Bronchial epithelial cell (primary cell): ENCODE measurements at places on chromosomes 6 and 20.

DNA sequence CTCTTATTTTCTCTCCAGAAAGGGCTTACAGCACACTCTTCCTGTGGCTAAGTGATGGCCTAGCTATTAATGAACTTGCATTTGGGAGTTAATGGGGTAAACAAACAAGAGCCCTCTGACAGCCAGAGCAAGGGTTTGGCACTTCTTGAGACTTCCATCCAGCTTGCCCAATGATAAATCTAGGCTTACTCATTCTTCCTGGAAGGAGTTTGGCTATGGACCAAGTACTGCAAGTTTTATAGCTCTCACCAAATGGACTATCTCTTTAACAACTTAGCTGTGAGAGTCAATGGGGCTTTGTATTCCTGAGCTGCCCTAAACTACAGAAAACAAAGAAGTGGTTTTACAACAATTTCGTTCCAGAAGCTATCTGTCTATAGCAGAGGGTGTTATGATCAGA lies 16.7 kb upstream of the PI3 start:
- DNase-seq = peak; percentile 83

DNA sequence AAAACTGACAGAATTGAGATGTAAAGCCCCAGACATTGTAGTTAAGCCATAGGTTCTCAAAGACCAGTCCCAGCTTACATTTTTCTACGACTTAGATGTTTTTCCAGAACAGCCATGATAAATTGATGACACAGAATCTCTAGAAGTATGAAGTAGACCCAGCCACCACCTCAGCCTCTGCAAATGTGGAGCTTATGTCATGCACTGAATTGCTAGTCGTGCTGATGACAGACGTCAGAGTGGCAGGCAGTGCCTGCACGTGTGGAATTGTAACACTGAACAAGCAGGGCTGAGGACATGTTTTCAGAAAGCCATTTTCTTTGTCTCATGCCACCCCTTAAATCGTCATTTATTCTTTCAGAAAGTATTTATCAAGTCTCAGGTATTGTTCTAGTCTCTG lies 72.4 kb upstream of the TMEM181 start:
- DNase-seq = peak; percentile 18

DNA sequence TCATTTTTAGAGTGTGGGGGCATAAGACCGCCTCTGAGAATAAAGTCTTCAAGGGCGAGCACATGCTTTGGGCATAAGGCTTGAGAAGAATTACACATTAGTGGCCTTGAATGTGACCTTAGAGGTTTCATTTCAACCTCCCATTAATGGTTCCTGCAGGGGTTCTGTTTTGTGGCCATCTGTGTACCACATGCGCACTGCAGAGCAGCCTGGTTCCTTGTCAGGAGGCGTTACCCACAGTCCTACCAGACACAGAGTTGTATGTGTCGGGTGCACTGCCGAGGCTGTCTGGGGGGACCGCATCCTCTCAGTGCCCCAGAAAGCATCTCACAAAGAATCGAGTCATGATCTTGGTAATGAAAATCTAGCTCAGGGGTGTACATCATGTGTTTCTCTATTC lies 115.7 kb downstream of the B3GAT2 start:
- no peak for DNase-seq

DNA sequence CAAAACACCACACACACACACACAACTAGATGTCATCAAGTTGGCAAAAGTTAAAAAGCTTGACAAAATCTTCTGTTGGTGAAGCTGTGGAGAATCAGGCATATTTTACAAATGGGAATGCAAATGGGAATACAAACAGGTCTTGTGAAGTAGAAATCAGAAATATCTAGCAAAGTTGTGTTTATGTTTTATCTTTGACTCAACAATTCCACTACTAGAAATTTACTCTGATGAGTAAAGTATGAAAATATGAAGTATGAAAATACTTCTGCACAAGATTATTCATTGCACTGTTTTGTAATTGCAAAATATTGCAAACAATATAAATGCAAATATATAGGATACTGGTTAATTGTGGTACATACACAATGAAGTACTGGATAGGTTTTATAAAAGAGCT lies 1166.0 kb upstream of the GJE1 start:
- no peak for DNase-seq

- no peak for DNase-seq
These were observed 13.0 kb downstream of the PIM1 start for GRCh38 chr6:37182736-37183590.

- DNase-seq = no peak
These were observed 233.7 kb downstream of the DLL1 start for GRCh38 chr6:170057034-170057734.

- no peak for DNase-seq
These were observed 255.0 kb upstream of the THEMIS start for GRCh38 chr6:128155826-128156225.

DNA sequence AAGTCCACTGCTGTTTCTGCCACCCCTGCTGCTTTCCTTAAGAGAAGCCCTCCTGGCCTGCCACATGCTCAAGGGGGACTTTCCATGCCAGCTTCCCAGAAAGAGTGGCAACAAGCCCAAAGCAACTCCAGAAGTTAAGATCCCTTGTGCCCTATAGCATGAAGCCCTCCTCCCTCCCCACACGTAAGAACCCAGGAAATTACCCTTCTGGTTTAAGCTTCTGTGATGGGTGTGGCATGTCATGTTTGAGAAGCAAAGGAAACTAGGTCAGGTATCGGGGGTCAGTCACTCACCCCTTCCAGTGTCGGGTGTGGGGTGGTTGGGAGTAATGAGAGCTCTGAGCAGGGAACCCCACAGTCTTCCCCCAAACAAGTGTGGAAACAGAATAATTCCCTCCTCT lies 196.1 kb downstream of the LRFN2 start:
- no peak for DNase-seq

- DNase-seq = no peak
These were observed 64.2 kb upstream of the BTN3A2 start for GRCh38 chr6:26300828-26301227.

GRCh38 chr6:150312395-150312794 lies 56.4 kb upstream of the IYD start:
- peak; percentile 81 for DNase-seq

GRCh38 chr6:5778317-5778857 lies 228.3 kb downstream of the NRN1 start:
- DNase-seq = no peak

- no peak for DNase-seq
These were observed 35.8 kb upstream of the KIF16B start for GRCh38 chr20:16609066-16609465.

- DNase-seq = peak; percentile 22
These were observed 158.5 kb downstream of the SASH1 start for GRCh38 chr6:148501178-148501590.

GRCh38 chr6:87767478-87767877 lies 65.4 kb upstream of the AKIRIN2 start:
- DNase-seq = no peak

- no peak for DNase-seq
These were observed 225.4 kb downstream of the CDH4 start for GRCh38 chr20:61477451-61477861.

DNA sequence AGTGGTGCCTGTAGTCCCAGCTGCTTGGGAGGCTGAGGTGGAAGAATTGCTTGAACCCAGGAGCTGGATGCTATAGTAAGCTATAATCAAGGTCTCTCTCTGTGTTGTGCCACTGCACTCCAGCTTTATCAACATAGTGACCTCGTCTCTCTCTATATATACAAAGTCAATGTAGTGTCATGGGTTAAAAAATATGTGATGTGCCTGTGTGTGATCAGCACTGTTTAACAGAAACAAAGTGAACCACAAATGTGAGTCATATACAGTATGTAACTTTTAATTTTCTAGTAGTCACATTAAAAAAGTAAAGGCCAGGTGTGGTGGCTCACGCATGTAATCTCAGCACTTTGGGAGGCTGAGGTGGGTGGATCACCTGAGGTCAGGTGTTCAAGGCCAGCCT lies 85.3 kb upstream of the RNF24 start:
- DNase-seq = peak; percentile 55

GRCh38 chr6:4902363-4902762 lies 101.5 kb downstream of the RPP40 start:
- no peak for DNase-seq

GRCh38 chr20:63552481-63553249 lies 1.3 kb upstream of the FNDC11 start:
- peak; percentile 35 for DNase-seq

GRCh38 chr6:20575125-20575524 lies 40.9 kb downstream of the CDKAL1 start:
- no peak for DNase-seq

DNA sequence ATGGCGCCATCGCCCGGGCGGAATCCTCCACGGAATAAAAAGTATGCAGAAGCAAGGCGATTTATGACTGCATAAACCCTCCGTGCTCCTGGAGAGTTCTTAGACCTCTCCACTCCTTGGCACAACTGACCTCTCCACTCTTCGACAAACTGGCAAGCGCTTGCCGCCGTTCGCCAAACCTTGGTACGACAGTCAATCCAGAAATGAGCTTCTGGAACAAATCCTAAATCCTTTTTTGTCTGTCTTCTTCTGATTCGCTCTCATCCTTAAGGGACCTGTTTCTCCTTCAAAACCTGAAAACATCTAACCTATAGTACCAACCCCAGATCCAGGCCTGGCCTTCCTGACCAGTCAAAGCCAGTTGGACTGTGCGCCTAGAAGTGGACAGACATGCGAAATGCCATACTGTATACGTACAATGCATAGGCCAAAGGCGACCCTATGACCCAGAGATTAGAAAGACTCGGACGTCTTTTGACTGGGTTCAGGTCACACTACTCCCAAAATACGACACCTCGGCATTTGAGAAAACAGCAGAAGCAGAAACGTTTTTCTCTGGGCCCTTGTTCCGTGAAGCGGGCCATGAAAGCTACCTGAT lies 59.4 kb downstream of the TRIM27 start:
- no peak for DNase-seq

- DNase-seq = no peak
These were observed 155.5 kb upstream of the RNF24 start for GRCh38 chr20:4170621-4171537.

DNA sequence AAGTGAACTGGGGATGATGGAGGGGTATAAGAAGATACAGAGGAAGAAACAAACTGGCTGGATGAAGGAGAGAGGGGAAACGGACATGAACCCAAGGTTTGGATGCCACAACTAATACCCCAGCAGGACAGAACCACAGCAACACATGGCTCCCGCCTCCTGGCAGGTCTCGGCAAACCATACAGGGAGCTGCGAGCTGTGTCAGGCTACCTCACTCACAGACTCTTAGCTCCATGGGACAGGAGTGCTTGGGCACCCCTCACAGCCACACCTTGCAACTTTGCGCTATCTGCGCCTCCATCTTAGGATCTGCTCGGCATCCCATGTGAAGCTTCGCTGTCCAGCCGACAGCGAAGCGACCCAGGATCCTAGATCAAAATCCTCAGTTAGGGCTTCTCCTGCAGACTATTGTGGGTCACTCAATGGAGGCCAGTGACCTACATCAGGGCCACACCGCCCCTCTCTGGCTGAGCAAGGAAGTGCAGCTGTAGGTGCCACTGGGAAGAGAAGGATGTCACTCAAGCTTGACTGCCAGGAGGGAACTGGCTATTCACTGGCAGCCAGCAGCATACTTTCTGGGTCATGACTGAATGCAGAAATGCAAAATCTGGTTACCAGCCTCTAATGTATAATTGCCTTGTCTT lies 174.4 kb upstream of the RIN2 start:
- peak; percentile 40 for DNase-seq

GRCh38 chr6:38786486-38786885 lies 71.4 kb downstream of the DNAH8 start:
- DNase-seq = no peak

DNA sequence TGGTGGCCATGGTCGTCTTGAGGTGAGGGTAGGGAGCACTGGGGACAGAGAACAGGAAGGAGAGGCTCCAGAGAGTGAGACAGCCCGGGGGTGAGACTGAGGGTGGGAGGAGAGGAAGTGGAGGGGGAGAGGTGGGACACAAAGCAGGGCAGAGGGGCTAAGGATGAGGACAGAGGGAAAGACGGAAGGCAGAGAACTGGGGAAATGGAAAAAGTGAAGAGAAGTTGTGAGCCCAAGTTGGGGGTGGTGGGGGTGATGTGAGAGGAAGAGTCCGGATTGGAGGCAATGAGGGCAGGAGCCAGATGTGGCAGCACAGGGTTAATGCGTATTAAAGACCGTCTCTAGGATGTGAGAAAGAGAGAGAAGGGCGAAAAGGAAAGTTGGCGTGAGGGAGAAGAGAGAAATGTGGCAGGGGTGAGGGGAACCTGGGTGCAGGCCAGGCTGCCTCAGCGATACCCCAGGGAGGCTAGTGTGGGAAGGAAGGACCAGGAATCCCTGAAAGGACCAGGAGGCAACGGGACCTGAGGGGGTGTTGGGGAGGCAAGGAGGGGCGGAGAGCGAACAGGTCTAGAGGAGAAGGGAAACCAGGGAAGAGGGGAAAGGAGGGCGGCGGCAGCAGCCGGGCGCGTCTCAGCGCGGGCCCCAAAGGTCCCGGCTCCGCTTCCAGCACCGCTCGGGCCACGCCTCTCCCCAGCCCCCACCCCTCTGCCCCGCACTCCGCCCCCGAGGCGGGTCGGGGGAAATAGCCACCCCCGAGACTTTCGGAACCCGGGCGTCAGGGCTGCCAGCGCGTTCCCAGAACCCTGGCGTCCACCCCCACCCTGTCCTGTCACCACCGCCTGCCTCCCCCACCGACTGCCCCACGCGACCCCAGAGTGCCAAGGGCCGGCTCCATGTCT lies at the start of gene PPP1R18:
Gene PPP1R18 (minus strand): TSS at position 637 of the 899 bp plus-strand sequence. CDS start 627 bp downstream, at position 10.
- DNase-seq = peak; percentile 27

GRCh38 chr20:16553101-16553500 lies 20.1 kb downstream of the KIF16B start:
- DNase-seq = no peak

DNA sequence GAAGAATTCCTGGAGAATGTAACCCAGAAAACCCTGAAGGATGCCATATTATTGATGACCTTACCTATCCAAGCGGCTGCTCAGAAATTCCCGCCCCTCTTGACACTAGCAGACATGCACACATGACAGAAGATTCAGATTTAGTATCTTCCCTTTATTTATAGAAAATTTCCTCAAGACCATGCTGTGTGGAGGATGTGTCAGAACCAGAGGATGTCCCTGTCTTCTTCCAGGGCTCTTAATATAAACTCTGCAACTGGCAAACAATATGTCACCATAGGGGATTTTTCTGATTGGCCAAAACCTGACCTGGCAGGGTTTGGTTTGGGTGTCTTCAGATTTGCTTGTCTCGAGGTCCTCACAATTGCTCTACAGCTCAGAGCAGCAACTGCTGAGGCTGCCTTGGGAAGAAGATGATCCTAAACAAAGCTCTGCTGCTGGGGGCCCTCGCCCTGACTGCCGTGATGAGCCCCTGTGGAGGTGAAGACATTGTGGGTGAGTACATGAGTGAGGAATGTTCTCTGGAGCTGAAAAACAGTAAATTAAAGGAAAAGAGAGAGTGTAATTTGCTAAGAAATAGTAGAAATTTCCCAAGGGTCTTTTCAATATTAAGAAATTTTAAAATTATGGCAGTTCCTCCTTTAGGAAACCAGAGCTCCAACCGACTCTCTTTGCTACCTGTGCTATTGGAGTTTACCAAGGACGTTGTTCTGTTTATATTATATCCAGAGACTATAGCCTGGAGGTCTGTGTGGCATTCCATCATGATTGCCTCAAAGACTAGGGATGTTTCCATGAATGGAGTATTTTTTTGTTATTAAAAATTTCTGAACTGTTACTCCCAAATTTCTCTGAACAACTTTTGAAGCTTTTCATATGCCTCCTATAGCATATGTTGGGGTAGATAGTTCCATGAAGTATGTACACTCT lies at the start of gene HLA-DQA2:
Gene HLA-DQA2 (plus strand): TSS at position 361 of the 930 bp plus-strand sequence. CDS start 53 bp downstream, at position 414.
- DNase-seq = no peak
